ENCODE measurements at places on chromosomes 16 and 17. TPM values are rescaled to one million over a fixed set of nuclear protein-coding genes. Genes with fewer than 3 reads are reported as not detected.

BMERB1 gene
- total RNA-seq, result 51.1 TPM

VASN gene
- 97.4 TPM for total RNA-seq

HID1 gene
- 101 TPM for total RNA-seq

CASKIN1 gene
- total RNA-seq, result 0.77 TPM

MYH3 gene
- 14.8 TPM for total RNA-seq

SAMD14 gene
- total RNA-seq, result 7.4 TPM

ARL5C gene
- total RNA-seq, result not detected

PRPSAP2 gene
- 35.0 TPM for total RNA-seq

CACNG3 gene
- not detected for total RNA-seq

SPPL2C gene
- not detected for total RNA-seq

SETD1A gene
- 10.0 TPM for total RNA-seq

PABPN1L gene
- total RNA-seq, result 4.1 TPM

RND2 gene
- total RNA-seq, result 4.3 TPM

KRT34 gene
- total RNA-seq, result not detected

PLA2G10 gene
- total RNA-seq, result not detected

HELZ gene
- total RNA-seq, result 99.4 TPM

ALOX12 gene
- 0.62 TPM for total RNA-seq

SPEM3 gene
- 0.11 TPM for total RNA-seq

SPG7 gene
- 165 TPM for total RNA-seq

TNFSF13 gene
- 21.1 TPM for total RNA-seq

B4GALNT2 gene
- total RNA-seq, result not detected

DCUN1D3 gene
- 16.5 TPM for total RNA-seq

All from prostate gland (tissue), 2 donors.